ENCODE measurements at places on chromosomes 12 and 14. TPM values are rescaled to one million over a fixed set of nuclear protein-coding genes. Genes with fewer than 3 reads are reported as not detected.

- no peak overlapping the region for H3K27ac ChIP-seq
- no peak for DNase-seq
- no peaks in the 10 kb centered on the region for H3K4me1 ChIP-seq
- no peaks in the 10 kb centered on the region for H3K27me3 ChIP-seq
- no peaks in the 10 kb centered on the region for H3K36me3 ChIP-seq
These were observed 99.3 kb downstream of the HECTD4 start for GRCh38 chr12:112282920-112283319.

ZNF664 gene
- 63.0 TPM for total RNA-seq

- no peak overlapping the region for H3K27ac ChIP-seq
- H3K4me3 ChIP-seq: peak overlapping the region; percentile 71
- DNase-seq: no peak
These were observed 18.1 kb downstream of the BEGAIN start for GRCh38 chr14:100568998-100569733.

COCH gene
- 2.3 TPM for total RNA-seq

GRCh38 chr12:102549691-102550090, 69.3 kb upstream of the IGF1 start:
- peaks cover 19% of the 10 kb centered on the region for H3K27me3 ChIP-seq
- no peak overlapping the region for H3K27ac ChIP-seq
- no peak for DNase-seq
- H3K4me3 ChIP-seq: no peak overlapping the region
- H3K36me3 ChIP-seq: no peaks in the 10 kb centered on the region

DNA sequence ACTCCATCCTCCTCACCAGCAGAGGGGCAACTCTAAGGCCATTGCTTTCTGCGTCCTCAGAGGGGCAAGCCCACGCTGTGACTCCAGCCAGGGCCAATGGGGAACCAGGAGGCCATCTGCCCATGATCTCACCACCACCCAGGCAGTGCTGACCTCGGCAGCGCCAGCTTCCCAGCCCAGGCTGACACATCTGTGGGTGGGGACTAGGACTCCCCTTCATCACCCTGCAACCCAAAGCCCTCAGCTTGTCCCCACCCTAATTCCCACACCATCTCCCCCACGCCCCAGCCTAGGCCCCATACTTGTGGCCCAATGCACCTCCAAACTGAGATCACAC, 58.6 kb downstream of the VWF start:
- H3K4me3 ChIP-seq: no peak overlapping the region
- H3K27me3 ChIP-seq: peaks cover 12% of the 10 kb centered on the region
- no peak overlapping the region for H3K27ac ChIP-seq
- DNase-seq: no peak
- H3K4me1 ChIP-seq: peaks cover 25% of the 10 kb centered on the region

DNA sequence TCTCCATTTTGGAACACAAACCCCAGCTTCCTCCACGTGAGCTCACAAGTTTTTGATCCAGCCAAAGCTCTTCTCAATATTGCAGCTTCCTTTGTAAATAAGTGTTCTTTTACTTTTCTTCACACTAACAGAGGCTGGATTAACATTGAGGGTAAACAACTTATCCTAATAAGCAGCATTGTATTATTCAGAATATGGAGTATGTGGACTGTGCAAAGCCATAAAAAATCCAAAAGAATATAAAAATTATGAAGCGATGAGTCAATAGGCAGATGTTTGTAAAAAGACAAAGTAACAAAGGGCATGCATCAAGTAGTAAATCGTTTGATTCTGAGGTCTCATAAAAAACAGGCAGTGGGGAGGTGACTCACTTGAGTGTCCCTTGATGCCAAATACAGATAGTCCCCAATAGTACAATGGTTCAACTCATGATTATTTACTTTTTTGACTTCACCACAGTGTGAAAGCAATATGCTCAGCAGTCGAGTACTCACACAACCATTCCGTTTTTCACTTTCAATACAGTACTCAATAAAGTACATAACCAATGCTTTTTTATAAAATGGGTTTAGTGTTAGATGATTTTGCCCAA, 23.1 kb upstream of the KCNK10 start:
- no peaks in the 10 kb centered on the region for H3K36me3 ChIP-seq
- H3K4me3 ChIP-seq: no peak overlapping the region
- DNase-seq: no peak
- H3K27me3 ChIP-seq: peaks cover 9% of the 10 kb centered on the region

DNA sequence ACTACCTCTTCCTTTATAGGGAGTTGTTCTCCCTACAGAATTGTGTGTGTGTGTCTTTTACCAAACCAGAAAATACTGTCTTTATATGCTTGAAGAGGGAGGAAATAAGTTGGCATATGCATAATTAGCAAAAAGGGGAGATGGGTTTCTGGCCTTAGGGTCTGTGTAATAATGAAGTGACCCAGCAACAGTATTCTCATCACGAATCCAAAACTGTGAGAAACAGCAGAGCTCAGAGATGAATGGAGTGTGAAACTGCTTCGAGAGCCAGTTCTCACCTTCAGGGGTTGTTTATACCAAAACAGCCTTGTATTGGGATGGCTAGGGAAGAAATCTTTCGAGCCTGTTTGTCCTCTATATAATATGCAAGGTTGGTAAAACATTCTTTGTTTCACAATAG, 227.5 kb downstream of the MON2 start:
- H3K27ac ChIP-seq: no peak overlapping the region
- H3K4me1 ChIP-seq: no peaks in the 10 kb centered on the region
- peaks cover 7% of the 10 kb centered on the region for H3K27me3 ChIP-seq
- DNase-seq: no peak
- H3K4me3 ChIP-seq: no peak overlapping the region
- H3K36me3 ChIP-seq: no peaks in the 10 kb centered on the region

LTBR gene
- total RNA-seq: 1.9 TPM

GRCh38 chr14:57753821-57754220, 112.1 kb downstream of the SLC35F4 start:
- H3K4me1 ChIP-seq: no peaks in the 10 kb centered on the region
- no peak for DNase-seq
- no peak overlapping the region for H3K4me3 ChIP-seq
- H3K27me3 ChIP-seq: no peaks in the 10 kb centered on the region
- no peaks in the 10 kb centered on the region for H3K36me3 ChIP-seq
- H3K27ac ChIP-seq: no peak overlapping the region

GTF2A1 gene
- total RNA-seq: 52.3 TPM

DNA sequence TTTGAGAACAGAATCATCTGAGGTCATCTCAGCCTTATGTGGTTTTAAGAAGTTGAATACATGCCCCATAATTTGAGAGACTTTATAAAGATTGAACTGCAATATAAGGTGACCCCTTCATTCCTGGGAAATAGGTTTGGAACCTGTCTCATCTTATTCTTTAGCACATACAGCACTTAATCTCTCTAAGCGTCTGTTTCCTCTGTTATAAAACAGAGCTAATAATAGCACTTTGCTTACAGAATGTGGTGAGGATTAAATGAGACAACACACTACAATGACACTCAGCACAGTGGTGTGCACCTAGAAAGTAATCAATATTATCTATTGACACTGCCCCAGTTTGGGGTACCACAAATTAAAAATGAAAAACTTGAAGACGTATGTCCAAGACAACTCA, 102.1 kb downstream of the DUSP6 start:
- no peak for DNase-seq
- H3K36me3 ChIP-seq: peaks cover 11% of the 10 kb centered on the region
- H3K27ac ChIP-seq: peak overlapping the region; percentile 63
- peak overlapping the region; percentile 71 for H3K4me3 ChIP-seq

- H3K4me3 ChIP-seq: no peak overlapping the region
- no peak for DNase-seq
- no peak overlapping the region for H3K27ac ChIP-seq
- no peaks in the 10 kb centered on the region for H3K27me3 ChIP-seq
- no peaks in the 10 kb centered on the region for H3K36me3 ChIP-seq
These were observed 27.9 kb upstream of the CCDC60 start for GRCh38 chr12:119306593-119306992.

EP400 gene
- total RNA-seq: 51.7 TPM

FKBP3 gene
- total RNA-seq: 49.6 TPM

DNA sequence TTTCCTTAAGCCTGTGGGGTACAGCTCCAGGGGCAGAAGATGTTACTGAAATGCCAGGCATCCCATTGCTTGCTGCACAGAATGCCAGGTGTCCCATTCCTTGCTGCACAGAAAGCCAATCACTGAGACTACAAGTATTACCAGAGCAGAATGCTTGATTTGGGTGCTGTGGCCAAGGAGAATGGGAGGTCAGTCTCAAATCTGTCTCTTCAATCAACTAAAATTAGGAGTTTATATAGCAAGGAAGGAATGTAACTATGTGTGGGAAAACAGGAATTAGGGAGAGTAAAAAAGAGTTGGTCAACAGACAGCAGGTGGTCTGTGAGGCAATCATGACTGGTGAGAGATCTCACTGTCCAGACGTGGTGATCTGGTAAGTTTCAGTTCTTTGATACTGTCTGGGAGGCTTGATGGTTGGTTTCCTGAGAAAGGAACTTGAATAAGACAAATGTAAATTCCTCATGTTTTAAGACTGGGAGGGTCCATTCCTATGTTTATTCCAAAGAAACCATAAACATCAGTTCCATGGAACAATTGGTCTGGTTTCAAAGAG, 31.2 kb upstream of the VASH1 start:
- no peak overlapping the region for H3K4me3 ChIP-seq
- DNase-seq: no peak
- peaks cover 11% of the 10 kb centered on the region for H3K27me3 ChIP-seq
- no peak overlapping the region for H3K27ac ChIP-seq
- no peaks in the 10 kb centered on the region for H3K4me1 ChIP-seq

MAP3K9 gene
- total RNA-seq: 7.5 TPM

- H3K27me3 ChIP-seq: no peaks in the 10 kb centered on the region
- H3K4me3 ChIP-seq: no peak overlapping the region
- no peak overlapping the region for H3K27ac ChIP-seq
- peaks cover 25% of the 10 kb centered on the region for H3K36me3 ChIP-seq
These were observed 84.0 kb downstream of the SYNE3 start for GRCh38 chr14:95432144-95433093.

OVCH1 gene
- not detected for total RNA-seq

- no peaks in the 10 kb centered on the region for H3K27me3 ChIP-seq
These were observed 20.7 kb downstream of the ATXN2 start for GRCh38 chr12:111578276-111578970.

GARIN6 gene
- total RNA-seq: not detected

LRTM2 gene
- 0.14 TPM for total RNA-seq

PALS1 gene
- total RNA-seq: 5.5 TPM

GRCh38 chr14:57884175-57884574, 18.3 kb upstream of the SLC35F4 start:
- H3K4me1 ChIP-seq: no peaks in the 10 kb centered on the region
- DNase-seq: no peak
- H3K4me3 ChIP-seq: no peak overlapping the region
- H3K36me3 ChIP-seq: no peaks in the 10 kb centered on the region
- no peaks in the 10 kb centered on the region for H3K27me3 ChIP-seq

GRCh38 chr14:96363751-96364336, 518 bp downstream of the GSKIP start:
- H3K4me3 ChIP-seq: peak overlapping the region; percentile 97
- peaks cover 59% of the 10 kb centered on the region for H3K4me1 ChIP-seq
- H3K27me3 ChIP-seq: no peaks in the 10 kb centered on the region
- peak; percentile 48 for DNase-seq
- H3K27ac ChIP-seq: peak overlapping the region; percentile 38

BCL11B gene
- total RNA-seq: 58.0 TPM

GRCh38 chr14:104624939-104625338, 20.4 kb upstream of the TMEM179 start:
- H3K27me3 ChIP-seq: peaks cover 14% of the 10 kb centered on the region
- H3K27ac ChIP-seq: no peak overlapping the region
- no peaks in the 10 kb centered on the region for H3K4me1 ChIP-seq
- DNase-seq: no peak

GRCh38 chr12:6550294-6551062, 5.4 kb downstream of the IFFO1 start:
- H3K27ac ChIP-seq: no peak overlapping the region
- peaks cover 48% of the 10 kb centered on the region for H3K4me1 ChIP-seq
- no peak overlapping the region for H3K4me3 ChIP-seq

- DNase-seq: no peak
- H3K36me3 ChIP-seq: no peaks in the 10 kb centered on the region
These were observed 291.7 kb downstream of the ZFP36L1 start for GRCh38 chr14:68501171-68501570.
